SJCRH30 (cell line): ENCODE measurements at places on chromosomes 6 and 20. TPM values are rescaled to one million over a fixed set of nuclear protein-coding genes. Genes with fewer than 3 reads are reported as not detected.

The TNFRSF21 gene
- total RNA-seq = 23.0 and 25.1 TPM in 2 replicates

GRCh38 chr20:24490598-24490997 is 21.2 kb downstream of the SYNDIG1 start:
- no peaks in the 10 kb centered on the region for H3K36me3 ChIP-seq
- DNase-seq = no peak
- no peaks in the 10 kb centered on the region for H3K27me3 ChIP-seq
- H3K4me1 ChIP-seq = no peaks in the 10 kb centered on the region

The NHLRC1 gene
- not detected in 2 replicates for total RNA-seq

The MOXD1 gene
- total RNA-seq = 0.86 and 1.5 TPM in 2 replicates

- DNase-seq = no peak
- no peak overlapping the region for H3K27ac ChIP-seq
- no peak overlapping the region for H3K4me3 ChIP-seq
Observed at GRCh38 chr20:1364106-1364505, 28.7 kb downstream of the FKBP1A start.
